GM23338 (cell line): ENCODE measurements at places on chromosomes 1 and 21.

DNA sequence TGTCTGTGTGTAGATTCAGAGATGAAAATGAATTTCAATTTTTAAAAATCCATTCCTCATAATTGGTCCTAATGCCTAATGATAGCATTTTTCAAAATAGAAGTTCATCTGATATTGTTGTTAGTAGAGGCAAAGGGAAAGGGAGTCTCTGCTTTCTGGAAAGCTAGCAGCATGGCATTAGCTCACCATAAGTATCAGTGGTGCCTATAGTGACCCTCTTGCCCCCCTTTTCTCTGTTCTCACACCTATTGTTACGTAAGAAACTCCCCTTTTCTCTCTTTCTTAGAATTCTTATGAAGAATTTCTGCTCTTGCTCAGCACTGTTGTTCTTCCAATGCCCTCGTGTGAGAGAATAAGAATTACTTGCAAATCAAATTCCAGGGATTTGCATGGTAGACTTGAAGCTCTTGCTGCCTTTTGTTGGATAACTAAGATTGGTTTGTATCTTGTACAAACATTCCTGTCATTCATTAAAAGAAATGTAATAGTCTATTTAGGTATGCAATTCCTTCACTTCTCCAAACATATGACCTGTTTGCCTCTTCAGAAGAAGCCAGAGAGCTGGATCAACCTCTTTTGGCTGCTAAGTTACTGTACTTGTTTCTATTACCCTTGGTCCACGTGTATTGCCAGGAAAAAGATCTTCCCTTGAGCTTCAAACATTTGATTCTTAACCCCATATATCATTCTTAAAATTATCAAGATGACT lies 69.2 kb upstream of the MAGI3 start:
- peak; percentile 21 for DNase-seq

- DNase-seq = peak; percentile 47
Observed at GRCh38 chr21:42833439-42833815, 45.9 kb downstream of the WDR4 start.

- DNase-seq = no peak
Observed at GRCh38 chr21:34553151-34553952, 41.3 kb upstream of the KCNE1 start.

DNA sequence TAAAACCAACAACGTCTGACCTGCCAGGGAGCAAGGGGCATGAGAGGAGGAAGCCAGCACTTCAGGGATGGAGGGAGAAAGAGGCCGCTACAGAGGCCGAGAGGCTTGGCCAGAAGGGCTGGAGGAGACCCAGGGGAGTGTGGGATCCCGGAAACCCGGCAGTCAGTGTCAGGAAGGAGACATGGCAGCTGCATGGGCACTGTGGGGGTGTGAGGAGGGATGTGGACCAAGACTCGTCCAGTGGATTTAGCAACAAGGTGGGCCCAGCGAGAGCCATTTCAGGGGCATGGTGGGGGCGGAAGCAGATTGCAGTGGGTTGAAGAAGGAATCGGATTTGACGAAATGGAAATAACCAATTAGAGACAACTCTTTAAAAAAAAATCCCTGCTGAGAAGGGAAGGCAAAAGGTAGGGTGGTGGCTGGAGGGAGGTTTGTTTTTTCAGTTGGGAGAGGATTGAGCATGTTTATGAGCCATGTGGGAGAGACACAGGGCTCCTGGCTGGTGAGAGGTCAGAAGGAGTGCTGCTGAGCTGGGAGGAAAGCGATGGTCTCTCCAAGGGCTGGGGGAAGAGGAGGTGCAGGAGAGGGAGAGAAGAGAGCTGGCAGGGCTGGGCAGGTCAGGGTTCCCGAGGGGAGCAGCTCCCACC lies 4.4 kb downstream of the B4GALT2 start:
- DNase-seq = no peak

DNA sequence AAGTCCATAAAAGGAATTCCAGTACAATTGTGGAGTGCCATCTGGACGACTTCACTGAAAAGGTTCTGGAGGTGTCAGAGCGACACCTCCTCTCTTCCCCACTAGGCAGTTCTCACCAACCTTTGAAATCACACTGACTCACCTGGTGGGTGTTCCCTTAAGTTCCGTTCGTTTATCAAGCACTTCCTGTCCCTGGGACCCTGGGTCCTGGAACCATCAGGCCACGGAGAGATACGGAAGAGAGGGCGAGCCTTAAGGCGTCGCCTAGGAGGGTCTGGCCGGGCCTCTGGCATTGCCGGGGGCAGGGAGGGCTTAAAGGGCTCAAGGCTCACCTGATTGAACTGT lies 317 bp downstream of the SPAG17 start:
- DNase-seq = peak; percentile 66

- no peak for DNase-seq
Observed at GRCh38 chr1:224494343-224494742, 59.7 kb upstream of the WDR26 start.
